CD4-positive, alpha-beta T cell treated with Interleukin-17A for 4 hours (primary cell): ENCODE measurements at places on chromosomes 3 and 15.

- DNase-seq = no peak
These were observed 64.3 kb downstream of the CASR start for GRCh38 chr3:122247825-122248185.

DNA sequence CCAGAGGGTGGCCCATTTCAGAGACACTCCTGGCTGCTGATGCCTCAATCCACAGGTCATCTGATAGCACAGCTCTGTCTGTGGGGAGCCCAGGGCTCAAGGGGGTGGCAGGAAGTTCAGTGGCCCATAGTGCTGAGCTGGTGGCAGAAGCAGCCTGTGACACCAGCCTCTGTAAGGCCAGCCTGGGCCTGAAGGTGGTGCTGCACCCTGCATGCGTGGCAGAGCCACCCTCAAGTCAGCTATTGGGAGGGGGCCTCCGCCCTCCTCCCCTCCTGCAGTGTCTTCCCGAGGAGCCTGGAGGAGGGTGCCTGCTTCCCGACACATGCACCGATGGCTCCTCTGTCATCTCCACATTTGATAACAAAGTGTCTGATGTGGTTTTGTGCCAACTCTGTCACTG lies 3.0 kb downstream of the PLA1A start:
- DNase-seq = peak; percentile 8

DNA sequence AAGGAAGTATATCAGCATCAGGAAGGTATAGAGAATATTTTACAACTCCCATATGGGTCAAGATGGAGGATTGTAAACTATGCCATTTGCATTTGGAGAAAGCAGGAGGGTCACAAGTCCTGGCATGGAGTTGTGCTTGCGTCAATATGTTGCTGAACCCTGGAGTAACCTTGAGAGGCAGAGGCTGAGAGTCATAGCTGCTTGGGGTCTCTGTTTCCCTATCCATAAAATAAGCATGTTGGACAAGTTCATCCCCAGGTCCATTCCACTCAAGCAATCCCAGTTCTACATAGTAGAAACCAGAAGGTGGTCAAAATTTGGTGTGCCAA lies 273.6 kb downstream of the MECOM start:
- no peak for DNase-seq

GRCh38 chr3:88221726-88222125 lies 72.0 kb downstream of the C3orf38 start:
- no peak for DNase-seq
